ENCODE measurements at places on chromosomes 3 and 15.

DNA sequence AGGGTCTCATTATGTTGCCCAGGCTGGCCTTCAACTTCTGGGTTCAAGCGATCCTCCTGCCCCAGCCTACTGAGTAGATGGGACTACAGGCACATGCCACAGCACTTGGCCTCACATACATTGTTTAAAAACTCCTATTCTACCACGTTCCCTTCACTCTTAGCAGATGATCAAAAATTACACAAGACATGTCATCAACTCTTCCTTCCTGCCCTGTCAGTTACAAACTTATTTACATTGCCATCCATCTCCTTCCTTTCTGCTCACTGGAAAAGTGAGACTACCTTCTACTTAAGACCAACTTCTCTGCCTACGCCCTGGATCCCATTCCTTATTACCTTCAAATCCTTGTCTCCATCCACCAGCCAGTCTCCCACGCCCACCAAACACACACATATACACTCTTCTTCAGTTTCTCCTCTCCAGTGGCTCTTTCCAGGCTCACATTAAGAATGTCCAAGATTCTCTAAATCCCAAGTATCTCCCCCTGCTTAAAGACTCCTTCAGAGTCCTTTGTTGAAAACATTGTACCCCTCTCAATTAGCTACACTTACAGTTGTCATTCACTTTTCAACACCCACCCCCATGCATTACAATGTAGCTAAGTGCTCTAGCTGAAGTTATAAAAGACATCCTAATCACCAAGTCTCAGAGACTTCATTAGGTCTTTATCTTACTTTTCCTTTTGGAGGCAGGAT is 4.3 kb downstream of the PEAK1 start:
- DNase-seq, result no peak

GRCh38 chr3:22937536-22937935 is 265.6 kb upstream of the UBE2E2 start:
- no peak for DNase-seq

GRCh38 chr15:69499521-69500211 is 47.0 kb downstream of the RPLP1 start:
- DNase-seq, result no peak

GRCh38 chr15:66252685-66253417 is 699 bp downstream of the MEGF11 start:
- no peak for DNase-seq

DNA sequence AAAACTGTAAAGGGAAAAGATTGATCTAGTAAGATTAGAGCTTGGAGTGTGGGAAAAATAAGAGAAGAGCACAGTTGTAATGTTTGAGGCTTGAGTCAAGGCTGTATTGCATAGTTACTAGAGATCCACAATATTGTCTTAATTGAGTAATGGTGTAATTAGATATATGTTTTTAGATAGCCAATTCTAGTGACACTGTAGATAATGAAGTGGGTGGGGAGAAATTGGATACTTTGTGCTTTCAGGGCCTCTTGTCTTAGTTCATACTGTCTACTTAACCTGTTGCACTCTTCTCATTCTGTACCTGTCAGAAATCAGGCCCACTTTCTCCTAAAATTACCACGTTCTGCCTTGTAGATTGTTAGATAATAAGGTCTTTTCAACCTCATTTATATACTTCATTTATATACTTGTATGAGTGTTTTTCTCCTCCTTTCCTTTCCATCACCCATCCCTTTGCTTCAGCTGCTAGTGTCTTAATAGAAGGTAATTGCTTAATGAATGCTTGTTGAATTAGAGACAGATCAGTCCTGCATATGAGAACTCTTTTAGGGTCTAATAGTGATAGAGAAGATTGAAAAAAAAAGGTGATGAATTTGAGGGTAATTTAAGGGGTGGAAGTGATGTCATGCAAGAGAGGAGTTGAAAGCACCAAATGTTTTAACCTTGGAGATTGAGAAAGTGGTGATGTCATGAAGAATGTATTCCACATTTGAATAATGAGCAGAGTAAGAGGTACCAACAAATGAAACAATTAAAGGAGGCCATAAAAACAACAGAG is 32.0 kb downstream of the PIK3CA start:
- no peak for DNase-seq

DNA sequence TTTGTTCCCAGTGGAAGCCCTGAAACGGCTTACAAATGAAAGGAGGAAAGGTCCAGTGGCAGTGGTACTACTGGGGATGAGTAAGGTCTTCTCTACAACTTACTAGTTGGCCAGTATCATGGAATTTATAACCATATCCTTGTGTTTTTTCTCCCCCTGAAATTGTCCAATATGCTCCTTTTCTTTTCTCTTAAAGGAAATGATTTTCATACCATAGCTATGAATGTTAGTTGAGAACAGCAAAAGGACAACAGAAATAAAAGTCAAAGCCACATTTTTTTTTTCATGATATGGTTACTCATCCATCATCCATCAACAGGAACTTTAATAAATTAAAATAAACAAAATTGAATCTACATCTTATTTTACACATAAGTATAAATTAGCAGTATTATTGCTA is 450.4 kb downstream of the MFSD1 start:
- no peak for DNase-seq

GRCh38 chr15:87573534-87573933 is 683.0 kb downstream of the NTRK3 start:
- no peak for DNase-seq

DNA sequence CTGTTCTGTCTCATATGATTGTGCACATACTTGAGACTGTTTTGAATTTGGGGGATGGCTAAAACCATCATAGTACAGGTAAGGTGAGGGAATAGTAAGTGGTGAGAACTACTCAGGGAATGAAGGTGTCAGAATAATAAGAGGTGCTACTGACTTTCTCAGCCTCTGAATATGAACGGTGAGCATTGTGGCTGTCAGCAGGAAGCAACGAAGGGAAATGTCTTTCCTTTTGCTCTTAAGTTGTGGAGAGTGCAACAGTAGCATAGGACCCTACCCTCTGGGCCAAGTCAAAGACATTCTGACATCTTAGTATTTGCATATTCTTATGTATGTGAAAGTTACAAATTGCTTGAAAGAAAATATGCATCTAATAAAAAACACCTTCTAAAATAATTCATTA is 5.1 kb downstream of the CCR5 start:
- DNase-seq, result no peak

GRCh38 chr3:132464066-132464465 is 46.8 kb downstream of the DNAJC13 start:
- DNase-seq, result no peak

DNA sequence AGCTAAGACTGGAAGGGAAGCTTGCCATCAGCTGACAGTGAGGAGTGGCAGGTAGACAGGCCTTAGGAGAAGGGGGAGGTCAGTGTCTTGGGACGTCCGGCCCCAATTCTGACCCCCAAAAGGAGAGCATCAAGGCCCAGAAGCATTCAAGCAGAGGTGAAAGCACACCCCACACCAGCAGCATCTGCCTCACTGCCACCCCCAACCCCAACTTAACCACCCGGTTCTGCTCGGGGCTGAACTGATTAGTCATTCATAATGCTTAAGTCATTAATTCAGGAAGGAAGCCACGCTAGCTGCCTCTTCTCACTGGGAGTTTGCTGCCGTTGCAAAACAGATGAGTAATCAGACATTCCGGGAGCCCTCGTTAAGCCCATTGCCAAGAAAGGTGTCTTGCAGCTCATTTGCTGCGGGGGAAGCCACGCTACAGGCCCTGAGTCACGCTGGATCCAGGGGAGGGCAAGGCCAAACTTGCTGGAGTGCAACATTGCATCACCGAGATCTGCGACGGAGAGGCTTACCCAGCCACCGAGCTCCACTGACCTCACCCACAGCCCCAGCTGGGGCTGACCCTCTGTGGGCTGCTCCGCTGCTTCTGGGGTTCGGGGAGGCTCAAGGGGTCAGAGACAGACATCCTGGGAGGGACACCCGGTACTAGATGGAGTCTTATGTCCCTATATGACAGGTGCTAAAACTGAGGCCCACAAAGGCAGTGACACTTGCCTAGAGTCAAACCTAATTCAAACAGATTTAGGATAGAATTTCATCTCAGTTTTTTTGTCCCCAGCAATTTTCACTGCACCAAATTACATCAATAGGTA is 46.4 kb upstream of the HES1 start:
- DNase-seq, result peak; percentile 62

DNA sequence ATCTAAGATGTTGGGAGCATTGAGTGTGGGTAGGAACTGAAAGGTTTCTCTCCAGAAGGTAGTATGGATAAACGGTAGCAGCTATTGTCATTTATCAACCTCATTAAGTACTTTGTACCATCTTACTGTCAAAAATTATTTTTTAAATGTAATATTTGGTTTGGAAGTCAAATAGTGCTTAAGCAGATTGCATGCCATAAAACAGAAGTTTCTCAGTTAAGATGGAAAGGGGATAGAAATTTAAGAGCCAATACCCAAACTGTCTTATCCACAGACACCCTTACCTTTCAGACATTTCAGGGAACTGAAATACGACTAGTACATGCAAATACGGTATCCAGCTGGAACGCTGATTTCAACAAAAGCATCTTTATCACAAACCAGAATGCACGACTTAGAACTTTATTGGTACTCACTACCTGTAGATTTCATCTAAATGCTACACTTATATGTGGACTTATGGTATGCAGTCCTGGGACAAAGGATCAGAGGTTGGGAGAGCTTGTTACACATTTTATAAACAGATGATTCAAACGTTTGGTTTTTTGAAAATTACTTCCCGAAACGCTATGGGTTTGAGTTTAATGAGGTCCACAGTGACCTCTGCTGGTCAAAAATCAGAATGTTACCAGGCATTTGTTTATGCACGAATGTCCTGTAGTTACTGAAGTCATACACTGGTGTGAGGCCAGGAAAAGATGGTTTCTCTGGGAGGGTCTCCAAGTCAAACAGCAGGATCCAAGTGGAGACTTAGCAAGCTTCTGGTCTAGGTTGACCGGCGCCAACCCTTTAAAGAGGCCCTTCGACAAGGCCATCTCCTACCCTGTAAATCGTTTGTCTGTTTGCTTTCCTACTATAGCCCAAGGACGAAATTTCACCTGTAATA is 45.7 kb upstream of the DUT start:
- DNase-seq, result peak; percentile 75

GRCh38 chr3:161069511-161070251 is 35.5 kb downstream of the B3GALNT1 start:
- DNase-seq, result peak; percentile 49

DNA sequence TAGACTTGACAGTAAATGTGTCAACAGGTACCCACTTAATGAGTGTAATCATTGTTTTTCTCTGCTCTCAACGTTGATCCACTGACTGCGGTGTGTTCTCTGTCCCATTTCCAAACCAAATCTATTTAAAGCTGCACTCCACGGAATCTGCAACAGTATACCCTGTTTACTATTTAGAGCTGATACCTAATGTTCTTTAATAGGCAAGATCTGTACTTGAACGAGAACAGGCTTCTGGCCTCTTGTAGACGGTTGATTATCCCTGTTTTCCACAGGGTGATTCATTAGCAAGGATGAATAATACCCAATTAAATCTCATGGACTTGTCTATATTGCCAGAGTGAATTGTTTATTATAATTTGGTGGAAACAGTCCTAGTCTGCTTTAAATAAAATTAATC is 189.9 kb downstream of the LPP start:
- no peak for DNase-seq

DNA sequence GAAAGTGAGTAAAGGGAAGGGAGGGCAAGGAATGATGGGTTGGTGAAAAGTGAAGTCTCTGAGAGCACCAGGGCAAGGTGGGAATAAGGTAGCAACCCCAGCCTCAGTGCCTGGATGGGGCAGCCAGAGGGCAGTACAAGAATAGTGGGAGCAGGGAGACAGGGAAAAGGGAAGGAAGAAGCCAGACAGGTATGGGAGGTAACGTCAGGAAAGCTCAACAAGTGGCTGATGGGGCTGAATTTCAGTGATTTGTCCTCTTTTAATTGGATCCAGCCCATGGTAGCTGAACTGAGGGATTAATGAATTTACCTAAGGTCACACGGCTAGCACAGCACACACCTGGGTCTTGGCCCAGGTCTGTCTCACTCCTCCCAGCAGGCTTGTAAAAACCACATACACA is 12.6 kb downstream of the RORA start:
- DNase-seq, result no peak

DNA sequence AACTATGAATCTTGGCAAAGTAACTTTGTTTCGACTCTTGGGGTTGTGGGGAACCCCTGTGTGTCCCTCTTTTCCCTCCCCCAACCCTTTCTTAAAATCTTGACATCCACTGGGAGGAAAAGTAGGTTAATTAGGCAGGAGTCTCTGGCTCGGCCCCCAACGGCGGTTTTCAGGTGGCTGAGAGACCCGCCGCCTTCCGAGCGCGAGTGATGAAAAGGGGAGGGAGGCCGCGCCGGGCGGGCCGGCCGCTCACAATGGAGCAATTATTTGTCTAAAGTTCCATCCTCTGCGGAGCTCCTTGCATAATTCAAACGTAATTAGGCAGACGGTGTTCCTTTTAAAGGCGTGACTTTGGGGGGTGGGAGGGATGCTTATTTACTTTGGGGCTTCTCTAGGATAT is 51.7 kb downstream of the ZIC4 start:
- DNase-seq, result no peak

- DNase-seq, result no peak
These were observed 128.4 kb downstream of the RAP2B start for GRCh38 chr3:153290268-153291015.

DNA sequence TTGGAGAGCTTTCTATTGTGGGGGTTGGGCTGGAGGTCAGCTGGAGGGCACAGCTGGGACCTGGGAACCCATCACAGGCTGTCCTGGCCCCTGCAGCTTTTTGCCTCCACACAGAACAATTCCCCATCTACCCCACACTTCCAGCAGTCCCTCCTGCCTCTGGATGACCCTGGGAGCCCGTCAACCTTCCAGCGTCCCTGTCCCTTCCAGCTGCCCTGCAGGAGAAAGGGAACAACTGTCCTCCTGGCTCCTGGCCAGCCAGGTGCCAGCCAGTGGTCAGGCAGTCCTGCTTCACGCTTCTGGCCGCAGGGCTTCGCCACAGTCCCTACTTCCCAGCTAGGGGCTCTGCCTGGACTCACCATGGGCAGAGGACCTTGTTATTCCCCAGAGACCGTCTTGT is 27.2 kb downstream of the LINGO1 start:
- DNase-seq, result no peak

GRCh38 chr3:58528629-58529028 is 8.4 kb downstream of the ACOX2 start:
- DNase-seq, result no peak

All from KG1 (cell line).